Stimulated activated CD4-positive, alpha-beta T cell treated with anti-CD3 and anti-CD28 coated beads, Interleukin-2, amount 100 ng/mL, for 48 hours (primary cell): ENCODE measurements at places on chromosomes 5 and 9.

DNA sequence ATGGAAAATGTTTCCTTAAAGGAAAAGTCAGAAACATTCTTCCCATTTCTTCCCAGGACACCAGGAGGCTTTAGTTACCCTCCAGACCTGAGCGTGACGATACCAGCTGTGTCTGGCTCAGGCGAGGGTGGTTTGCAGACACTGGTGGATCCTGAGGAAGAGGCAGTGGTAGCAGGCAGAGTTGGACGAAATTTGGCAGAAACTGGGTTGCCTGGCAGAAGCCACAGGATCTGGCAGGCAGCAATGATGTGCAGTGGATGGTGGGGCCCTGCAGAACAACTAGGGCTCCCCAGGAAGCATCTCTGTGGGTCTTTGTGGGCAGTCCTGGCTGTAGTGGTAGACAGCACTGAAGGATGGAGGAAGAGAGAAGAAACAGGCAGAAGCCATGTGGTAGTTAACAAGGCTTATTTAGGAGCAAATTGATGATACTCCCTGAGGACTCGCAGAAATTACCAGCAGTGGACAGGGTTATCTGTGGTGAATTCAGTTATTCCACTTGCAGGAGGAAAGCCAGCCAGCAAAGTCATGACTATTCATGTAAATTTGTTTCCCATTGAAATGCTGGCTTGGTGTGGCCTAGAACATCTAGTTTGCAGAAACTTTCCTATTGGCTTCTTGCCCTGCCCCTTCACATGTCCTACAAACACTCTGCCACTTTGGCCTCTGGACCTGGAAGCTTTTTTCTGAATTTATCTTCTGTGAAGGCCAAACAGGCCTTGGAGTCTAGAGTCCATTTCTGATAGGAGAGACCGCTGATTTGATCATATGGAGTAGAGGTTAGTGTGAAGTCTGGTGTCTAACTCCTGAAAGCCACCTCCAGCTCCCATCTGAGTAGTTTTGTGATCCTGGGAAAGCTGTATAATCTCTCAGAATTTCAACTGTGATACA lies 212.0 kb downstream of the DMRT2 start:
- no peak for DNase-seq

DNA sequence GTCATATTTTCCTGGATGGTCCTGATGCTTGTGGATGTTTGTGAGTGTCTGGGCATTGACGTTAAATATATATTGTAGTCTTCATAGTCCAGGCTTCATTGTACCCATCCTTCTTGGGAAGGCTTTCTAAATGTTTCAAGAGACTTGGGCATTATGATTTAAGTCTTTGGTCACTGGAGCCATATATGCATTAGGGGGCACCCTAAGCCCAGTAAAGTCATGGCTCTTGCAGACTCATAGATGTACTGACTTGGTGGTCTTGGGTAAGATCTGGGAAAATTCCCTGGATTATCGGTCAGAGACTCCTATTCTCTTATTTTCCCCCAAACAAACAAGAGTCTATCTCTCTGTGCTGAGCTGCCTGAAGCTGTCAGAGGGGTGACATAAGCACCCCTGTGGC lies 271.1 kb downstream of the TRIM36 start:
- DNase-seq: no peak

- DNase-seq: no peak
Observed at GRCh38 chr9:130970052-130970451, 31.0 kb upstream of the FIBCD1 start.

DNA sequence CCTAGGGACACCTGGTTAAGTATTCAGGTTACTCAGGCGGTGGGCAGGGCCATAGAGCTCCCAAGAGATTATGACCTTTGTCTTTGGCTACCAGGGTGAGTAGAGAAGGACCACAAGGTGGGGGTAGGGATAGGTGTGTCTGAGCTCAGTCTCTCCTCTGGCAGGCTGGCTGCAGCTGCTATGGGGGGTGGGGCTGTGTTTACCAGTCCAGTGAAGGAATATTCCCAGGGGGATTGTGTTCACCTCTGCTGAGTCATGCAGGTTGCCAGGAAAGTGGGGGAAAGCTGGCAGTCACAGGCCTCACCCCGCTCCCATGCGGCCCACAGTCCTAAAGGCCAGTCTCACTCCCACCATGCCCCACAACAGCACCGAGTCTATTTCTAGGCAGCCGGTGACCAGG lies 53.6 kb upstream of the POU5F2 start:
- DNase-seq: no peak

DNA sequence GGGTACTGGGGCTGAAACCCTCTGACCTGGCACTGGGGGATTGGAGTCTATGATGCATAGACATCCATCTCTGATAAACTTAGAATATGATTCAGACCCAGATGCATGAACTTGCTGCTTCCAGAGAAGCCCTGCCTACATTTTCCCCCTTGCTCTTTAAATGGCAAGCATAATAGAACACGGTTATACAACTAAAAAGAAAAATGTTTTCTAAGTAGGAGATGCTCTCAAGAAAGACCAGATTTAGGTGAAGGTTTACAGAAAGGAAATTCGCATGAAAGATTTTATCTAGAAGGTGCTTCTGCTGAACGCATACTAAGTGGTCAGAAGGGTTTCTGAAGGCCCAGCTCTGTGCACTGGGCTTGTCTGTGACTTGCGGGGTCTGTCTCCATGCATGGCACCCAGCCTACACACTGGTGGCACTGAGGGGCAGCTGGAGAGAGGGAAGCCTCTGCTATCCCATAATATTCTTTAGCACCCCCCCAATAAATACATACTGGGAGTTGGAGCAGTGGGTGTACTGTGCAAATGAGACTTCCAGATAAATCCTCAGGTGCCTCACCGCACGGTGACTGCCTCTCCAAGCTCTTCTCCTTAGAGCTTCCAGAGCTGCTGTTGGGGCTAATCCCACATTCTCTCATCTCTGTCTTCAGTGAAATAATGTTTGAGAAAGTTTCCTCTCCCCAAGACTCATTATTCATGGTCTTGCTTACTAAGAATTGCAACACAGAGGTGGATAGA lies 114.6 kb downstream of the FSTL4 start:
- DNase-seq: no peak

DNA sequence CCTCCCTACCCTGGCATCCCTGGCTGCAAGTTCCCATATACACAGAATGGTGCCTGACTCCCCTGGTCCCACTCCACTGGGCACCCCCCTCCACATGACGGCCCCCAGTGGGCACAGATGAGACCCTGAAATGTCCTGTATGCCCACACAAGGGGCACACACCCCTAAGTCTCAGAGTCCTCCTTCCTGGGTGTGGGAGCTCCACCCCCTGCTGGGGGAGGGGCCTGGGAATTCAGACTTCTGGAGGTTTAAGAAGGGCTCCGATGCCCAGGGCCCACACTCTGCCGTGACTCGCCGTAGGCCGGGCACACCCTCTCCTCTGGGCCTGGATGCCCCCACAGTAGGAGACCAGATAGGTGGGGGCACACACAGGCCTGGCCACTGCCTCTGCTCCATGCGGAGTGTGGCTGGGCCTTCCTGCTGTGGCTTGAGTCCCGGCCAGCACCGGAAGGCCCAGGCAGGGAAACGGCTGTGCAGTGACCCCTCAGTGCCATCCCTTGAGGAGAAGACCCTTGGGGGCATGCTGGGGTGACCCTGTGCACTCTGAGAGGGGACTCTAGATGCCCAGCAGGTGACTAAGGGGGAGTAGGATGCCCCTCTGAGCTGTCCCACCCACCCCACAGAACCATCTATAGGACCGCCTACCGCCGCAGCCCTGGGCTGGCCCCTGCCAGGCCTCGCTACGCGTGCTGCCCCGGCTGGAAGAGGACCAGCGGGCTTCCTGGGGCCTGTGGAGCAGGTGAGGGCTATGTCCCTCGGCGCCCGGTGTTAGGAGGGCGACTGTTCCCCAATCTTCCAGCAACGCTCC lies 6.5 kb downstream of the EGFL7 start:
- DNase-seq: no peak

GRCh38 chr5:109180668-109181067 lies 229.1 kb downstream of the PJA2 start:
- no peak for DNase-seq

DNA sequence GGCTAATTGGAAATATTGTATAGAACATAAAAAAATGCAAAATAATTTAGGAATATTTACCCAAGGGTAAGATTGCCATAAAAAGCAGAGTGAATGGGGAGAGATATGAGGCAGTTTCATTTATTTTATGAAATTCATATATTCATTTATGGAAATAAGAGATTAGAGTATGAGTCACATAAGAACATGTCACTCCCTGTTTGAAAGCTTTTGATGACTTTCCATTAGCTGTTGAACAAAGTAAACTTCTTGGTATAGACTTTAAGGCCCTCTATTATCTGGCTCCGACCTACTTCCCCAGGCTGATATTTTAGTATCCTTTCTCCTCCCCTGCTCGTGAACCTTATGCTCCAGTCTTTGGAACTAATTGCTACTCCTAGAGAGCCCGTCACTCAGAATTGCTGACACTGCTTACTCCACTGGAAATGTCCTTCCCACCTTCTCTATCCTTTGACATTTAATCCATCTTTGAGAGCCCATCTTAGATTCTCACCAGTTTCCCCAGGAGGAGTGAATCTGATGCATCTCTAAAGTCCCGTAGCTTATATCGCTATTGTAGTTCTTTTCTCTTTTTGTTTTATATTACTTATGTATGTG lies 8.9 kb upstream of the ACTBL2 start:
- DNase-seq: no peak

DNA sequence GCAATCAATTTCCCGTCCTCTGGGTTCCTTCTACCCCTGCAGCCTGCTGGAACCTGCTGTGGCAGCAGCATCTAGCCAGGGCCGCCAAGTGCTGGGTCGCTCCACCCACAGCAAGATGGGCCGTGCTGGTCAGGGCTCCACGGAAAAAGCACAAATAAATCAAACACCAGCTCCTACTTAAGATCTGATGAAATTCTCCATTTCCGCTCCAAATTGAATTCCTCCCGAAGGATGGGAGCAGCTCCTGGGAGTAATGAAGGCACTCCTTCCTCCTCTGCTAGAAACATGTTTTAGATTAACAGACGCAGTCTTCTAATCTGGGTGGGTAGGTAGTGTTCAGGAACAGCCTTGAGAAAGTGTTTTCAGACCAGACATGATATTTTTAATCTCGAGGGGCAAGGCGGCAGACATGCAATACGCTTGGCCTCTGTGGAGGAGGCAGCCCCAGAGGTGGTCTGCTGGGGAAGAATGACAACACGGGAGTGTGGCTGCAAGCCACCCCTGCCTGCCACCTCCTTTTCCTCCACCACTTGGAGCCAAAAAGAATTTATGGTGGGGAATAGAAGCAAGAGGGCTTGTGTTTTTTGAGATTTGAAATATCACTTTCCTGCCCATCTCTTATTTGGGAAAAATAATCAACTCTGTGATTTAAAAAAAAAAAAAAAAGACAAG lies 194.1 kb downstream of the AOPEP start:
- DNase-seq: no peak
